Activated CD4-positive, alpha-beta T cell treated with anti-CD3 and anti-CD28 coated beads for 24 hours (primary cell): ENCODE measurements at places on chromosomes 13 and 19.
A peak's percentile ranks its signal among the peaks of the same experiment; 100 is the strongest.

- DNase-seq = no peak
Measured at GRCh38 chr13:83780227-83780626, 102.0 kb downstream of the SLITRK1 start.

DNA sequence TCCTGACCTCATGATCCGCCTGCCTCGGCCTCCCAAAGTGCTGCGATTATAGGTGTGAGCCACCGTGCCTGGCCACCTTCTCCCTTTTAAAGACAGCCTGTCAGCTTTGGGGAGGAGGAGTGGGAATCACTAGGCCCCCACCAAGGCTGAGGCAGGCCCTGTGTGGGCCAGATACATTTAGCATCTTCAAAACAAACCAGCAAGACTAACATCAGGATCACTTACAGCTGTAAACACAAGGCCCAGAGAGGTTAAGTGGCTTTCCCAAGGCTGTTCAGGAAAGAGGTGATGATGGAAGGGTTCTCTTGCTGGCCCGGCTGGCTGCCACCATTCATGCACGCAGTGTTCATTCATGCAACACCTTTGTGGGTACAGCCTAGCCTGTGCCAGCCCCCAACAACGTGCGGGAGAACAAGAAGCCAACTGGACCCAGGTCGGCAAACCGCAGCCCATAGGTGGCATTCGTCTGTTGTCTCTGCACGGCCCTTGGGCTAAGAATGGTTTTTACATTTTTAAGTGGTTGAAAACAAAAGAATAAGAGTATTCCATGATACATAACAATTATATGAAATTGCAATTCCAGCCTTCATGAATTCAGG is 23.0 kb downstream of the IER2 start:
- DNase-seq = no peak

- DNase-seq = peak; percentile 39
Measured at GRCh38 chr19:49554701-49555181, 25.6 kb downstream of the NOSIP start.

DNA sequence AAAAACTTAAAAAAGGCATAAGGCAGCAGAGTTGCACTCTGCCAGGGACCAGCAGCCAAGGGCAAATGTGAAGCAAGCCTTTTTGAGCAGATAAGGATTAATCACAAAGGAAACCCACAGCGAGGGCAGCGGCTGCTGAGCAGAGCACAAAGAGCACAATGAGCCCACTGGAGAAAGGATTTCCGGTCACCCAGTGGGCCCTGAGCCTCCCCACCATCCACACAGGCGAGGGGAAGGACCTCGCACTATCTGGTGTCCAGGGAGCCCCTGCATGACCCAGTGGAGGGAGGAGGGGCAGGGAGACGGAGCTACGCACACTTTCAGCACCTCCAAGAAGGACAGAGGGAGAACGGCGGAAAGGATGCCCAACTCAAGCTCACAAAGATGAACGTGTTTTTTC is 40.0 kb downstream of the COL4A1 start:
- DNase-seq = no peak

GRCh38 chr13:99797691-99798090 is 173.9 kb downstream of the ZIC5 start:
- DNase-seq = no peak

DNA sequence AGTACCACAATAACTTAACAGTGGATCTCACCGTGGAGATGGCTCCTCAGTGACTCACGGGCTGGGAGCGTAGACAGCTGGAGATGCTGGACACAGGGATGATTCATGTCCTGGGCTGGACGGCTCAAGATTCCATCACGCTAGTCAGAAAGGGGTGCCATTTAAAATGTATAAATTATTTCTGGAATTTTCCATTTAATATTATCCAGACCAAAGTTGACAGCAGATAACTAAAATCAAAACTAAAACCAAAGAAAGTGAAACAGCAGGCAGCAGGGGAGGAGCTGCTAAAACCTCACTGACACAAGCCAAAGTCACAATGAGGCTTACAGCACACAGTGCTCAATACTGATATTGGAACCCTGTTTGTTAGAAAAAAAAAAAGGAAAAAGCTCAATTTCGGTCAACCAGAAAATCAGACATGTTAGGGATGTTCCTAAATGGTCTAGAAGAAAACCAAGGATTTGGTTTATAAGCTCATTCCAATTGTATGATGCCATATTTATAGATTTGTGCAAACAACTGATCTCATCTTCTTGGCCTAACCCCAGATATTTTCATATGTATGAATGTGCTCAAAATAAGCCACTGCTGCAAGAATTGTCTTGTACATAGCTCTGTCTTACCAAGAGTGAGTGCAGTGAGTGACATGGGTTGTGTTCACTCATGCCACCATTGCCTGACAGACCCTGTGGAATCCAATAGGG is 111.8 kb downstream of the SACS start:
- DNase-seq = no peak

DNA sequence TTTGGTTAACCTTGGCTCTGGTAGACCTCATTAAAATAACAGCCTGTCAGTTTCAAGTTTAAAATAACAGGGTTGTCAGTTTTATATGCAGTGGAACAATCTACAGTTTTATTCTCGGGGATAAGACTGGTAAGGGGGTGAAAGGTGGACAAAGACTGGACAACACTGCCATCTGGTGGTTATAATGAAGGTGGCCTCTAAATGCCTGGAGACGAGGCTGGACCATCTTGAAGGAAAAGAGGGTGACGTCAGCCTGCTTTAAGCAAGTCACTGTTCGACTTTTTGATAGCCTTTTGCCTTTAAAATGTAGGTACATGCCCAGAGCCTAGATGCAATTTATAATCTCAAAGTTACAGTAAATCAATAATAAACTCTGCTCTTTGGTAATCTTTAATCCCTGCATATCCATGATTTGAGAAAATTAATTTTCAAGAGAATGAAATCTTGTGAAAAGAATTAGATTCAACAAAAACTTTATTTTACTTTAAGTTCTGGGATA is 117.0 kb downstream of the DCT start:
- DNase-seq = peak; percentile 29

GRCh38 chr19:677201-677600 is 1.0 kb downstream of the FSTL3 start:
- no peak for DNase-seq

DNA sequence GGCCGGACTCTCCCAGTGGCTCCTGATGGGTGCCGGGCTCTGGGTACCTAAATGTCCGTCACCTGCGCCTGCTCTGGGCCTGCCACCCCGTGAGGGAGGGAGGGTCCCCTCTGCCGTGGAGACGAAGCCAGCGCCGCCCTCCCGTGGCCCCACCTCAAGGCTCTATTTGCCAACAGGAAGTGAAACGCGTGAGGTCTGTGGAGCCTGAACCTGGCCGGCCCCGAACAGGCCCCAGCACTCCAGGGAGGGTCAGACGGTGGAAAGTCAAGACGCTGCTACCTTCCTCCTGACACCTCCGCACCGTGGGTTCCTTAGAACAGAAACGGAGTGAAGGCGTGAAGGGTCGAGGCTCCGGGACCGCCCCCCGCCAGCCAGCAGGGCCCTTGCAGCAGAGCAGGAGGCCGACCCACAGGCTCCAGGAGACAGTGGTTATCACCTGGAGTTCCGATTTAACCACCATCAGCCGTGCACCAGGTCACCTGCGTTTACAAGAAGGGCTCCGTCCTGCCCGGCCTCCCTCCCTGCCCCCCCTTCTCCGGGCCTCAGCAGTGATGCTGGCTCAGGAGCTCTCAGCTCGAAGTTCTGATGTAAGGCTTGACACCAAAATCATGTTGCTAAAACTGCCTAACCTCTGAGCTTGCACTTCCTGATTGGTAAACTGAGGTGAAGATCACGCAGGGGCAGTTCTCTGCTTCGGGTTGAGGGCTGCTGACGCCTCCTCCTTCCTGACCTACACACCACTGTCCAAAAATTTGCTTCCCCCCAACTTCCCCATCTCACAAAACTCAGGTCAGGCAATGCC is 50.9 kb upstream of the C13orf46 start:
- DNase-seq = no peak

GRCh38 chr19:1435378-1435989 is 2.7 kb upstream of the RPS15 start:
- DNase-seq = no peak

- DNase-seq = no peak
Measured at GRCh38 chr13:65881561-65882155, 1348.5 kb downstream of the PCDH9 start.

- DNase-seq = no peak
Measured at GRCh38 chr19:16342002-16342715, 17.5 kb downstream of the KLF2 start.

- DNase-seq = no peak
Measured at GRCh38 chr19:46878613-46879375, 18.0 kb downstream of the ARHGAP35 start.

DNA sequence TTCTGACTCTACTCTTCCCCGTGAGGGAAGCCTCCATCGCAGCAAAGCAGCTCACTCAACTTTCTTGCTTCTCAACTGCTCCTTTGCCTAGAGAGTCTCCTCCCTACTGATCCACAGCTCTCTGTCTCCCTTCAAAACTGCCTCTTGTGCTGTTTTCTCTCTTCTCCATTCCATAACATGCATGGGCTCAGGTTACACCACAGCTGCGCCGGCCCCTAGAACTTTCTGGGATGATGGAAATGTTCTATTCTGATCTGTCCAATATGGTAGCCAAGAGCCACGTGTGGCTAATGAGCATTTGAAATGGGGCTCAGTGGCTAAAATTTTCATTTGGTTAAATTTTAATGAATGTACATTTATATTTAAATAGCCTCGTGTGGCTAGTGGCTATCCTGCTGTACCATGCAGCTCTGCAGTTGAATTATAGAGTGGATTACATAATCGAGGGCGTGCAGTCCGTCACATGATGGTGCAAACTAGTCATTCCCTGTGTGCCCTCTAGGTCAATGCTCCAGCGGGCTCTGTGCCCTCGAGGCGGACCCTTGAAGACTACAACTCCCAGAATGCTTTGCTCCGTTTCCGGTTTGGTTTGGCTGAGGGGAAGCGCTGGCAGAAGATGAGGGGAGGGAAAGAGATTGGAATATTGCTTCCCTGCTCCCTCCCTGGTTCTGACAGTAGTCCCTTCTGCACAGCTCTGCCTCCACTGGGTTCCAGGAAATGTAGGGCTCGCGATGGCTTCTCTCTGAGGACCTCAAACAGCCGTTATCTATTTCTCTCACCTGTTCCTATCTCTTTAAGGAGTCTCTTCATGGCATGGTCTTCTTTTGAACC is 109.8 kb downstream of the CACNA1A start:
- DNase-seq = no peak

DNA sequence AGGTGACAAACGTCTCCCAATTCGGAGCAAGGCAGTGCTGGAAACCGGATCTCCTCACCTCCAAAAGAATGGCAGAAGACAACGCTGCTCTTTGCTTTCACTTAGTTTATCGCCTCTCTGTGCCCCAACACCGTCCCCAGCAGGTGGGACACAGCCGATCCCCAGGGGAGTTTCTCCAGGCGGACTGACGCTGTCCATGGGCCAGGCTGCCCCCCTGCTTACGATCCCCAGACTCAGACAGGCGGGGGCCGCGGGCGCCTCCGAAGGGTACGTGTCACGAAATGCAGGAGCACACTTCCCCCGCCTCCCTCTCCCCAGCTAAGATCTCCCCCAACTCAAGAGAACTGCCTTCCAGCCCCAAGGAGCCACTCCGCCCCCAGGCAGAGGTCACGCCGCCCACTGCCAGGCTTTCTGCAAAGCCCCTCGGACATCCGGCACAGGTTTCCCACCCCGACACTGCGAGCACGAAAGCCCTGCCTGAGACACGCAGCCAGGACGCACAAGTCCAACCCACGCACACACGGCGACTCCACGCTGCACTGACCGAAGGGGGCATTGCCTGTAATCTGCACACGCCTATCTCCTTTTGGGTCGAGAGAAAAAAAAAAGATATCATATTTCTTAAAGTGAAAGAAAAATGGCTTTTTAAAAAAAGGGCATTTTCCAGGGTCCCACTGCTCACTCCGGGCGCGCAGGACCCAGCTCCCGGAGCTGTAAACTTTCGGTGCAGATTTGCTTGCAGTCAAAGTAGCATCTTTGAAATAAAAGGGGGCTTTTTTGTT is 2.0 kb downstream of the SPRY2 start:
- DNase-seq = no peak

GRCh38 chr19:43667126-43667875 is 2.7 kb downstream of the PLAUR start:
- DNase-seq = no peak

DNA sequence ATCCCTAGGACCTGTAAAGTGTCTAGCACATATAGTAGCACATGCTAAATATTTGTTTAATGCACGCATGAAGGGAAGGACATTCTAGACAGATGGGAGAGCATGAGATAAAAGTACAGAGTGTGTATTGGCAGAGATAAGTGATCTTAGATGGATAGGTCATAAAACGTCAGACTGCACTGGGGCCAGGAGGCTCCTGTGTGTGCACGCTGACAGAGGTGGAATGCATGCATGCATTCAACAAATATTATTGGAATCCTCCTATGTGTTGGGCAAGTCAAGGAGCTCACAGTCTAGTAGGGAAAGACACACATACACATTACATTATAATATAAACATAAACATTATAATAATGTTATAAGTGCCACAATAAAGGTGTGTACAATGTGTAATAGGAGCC is 73.3 kb downstream of the FGF9 start:
- DNase-seq = no peak

DNA sequence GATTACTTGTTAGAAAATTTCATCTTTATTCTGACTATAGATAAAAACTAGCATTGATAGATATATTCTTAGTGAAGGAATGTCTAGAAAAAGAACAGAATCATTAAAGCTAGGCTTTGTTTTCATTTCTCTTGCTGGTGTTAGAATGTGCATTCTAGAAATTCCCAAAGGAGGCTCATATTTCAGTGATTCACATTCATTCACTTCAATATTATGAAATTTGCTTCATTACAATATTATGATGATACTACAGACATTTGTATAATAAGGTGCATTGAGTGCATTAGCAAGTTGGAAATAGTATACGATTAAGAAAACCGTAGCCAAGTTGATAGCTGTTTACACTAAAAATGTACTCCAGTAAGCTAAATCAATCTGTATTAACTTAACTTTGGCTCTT is 70.7 kb upstream of the MYCBP2 start:
- DNase-seq = no peak

DNA sequence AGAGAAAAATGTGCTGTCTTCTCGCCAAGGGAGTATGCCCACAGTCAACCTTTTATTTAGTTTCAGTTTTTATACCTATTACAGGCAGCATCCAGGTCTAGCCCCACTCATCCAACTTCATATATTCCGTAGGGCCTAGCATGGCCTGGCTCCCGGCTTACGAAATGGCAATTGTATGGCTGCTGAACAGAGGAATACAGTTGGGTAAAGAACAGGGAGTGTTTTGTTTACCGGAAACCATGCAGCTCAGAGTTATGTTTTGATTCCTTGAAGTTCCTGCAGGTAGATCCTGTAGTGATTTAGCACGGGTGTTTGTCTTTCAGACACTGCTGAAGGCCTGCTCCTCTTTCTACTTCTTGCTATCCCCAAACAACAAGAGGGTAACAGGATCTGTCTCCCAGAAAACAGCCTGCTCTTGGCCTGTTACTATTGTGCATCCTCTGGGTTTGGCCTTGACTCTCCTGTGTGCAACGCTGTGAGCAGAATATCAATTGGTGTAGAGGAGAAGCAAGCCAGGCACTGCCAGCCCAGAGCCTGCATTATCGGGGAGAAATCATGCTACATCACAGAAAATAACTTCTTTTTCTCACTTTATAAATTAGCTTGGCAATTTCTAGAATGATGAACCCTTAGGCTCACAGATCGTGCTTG is 32.4 kb downstream of the OLFM4 start:
- DNase-seq = no peak

- no peak for DNase-seq
Measured at GRCh38 chr19:18776736-18777135, 14.4 kb downstream of the COMP start.
